ENCODE measurements at places on chromosomes 6 and 20. TPM values are rescaled to one million over a fixed set of nuclear protein-coding genes. Genes with fewer than 3 reads are reported as not detected.
A peak's percentile ranks its signal among the peaks of the same experiment; 100 is the strongest.

Gene ERMARD
- total RNA-seq: 37.9 TPM

Gene NHSL1
- 1.2 TPM for total RNA-seq

Gene PRR3
- total RNA-seq: 23.0 TPM

Gene MYBL2
- 76.9 TPM for total RNA-seq

Gene GSTA2
- not detected for total RNA-seq

Gene CTAGE9
- total RNA-seq: not detected

Gene MEP1A
- not detected for total RNA-seq

Gene MAS1
- not detected for total RNA-seq

Gene TMEM74B
- total RNA-seq: 0.60 TPM

Gene PHACTR3
- not detected for total RNA-seq

Gene CDSN
- total RNA-seq: not detected

Gene PSORS1C2
- not detected for total RNA-seq

Gene TTLL9
- total RNA-seq: not detected

Gene HAO1
- total RNA-seq: not detected

DNA sequence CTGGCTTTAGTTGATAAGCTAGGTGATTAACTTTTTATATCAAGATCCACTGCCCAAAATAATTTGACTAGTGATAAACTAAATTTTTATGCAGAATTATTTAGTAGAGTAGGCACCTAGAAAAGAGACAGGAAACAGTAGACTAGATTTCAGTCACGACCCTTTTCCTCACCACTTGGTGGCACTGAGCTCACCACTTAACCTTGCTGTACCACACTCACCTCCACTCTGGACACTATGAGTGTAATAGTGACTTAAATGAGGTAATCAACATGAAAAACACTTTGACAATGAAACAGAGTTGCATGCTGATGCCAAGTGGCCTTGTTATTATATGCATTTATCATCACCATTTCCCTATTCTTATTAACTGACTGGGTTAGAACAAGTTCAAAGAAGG lies 730.4 kb downstream of the KIF16B start:
- DNase-seq: no peak

GRCh38 chr6:25327432-25327831 lies 48.3 kb downstream of the CARMIL1 start:
- DNase-seq: no peak

GRCh38 chr20:46276531-46276930 lies 31.8 kb downstream of the CDH22 start:
- DNase-seq: no peak

GRCh38 chr6:116049321-116049720 lies 11.4 kb downstream of the FRK start:
- DNase-seq: no peak

DNA sequence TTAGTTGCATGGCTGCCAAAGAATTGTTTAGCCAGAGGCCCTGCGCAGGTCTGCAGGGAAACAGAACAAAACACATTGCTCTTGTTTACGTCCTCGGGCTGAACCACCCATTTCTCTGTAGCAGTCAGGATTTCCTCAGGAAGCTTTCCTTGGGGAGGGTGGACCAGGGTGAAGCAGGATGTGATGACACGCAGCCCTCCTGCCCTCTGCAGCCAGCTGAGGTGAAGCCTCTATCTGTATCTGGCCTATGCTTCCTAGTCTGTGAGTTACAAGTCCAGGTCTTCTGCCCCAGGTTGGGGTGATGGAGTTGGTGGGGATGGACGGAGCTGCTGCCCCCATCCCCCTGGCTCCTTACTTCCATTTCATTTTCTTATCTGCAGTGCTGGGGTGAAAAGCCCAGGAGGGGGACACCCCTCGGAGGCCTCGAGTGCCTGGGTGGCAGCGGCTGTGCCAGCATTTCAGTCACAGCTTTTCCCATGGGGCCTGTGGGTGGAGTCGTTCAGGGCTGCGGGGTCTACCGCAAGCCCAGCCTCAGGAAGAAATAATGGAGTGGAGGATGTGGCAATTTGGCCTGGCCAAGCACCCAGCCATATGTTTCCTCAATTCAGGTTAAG lies 24.9 kb downstream of the SASH1 start:
- DNase-seq: no peak

- no peak for DNase-seq
Observed at GRCh38 chr6:126701676-126702560, 362.0 kb downstream of the CENPW start.

- DNase-seq: no peak
Observed at GRCh38 chr20:51811514-51812128, 9.3 kb upstream of the SALL4 start.

DNA sequence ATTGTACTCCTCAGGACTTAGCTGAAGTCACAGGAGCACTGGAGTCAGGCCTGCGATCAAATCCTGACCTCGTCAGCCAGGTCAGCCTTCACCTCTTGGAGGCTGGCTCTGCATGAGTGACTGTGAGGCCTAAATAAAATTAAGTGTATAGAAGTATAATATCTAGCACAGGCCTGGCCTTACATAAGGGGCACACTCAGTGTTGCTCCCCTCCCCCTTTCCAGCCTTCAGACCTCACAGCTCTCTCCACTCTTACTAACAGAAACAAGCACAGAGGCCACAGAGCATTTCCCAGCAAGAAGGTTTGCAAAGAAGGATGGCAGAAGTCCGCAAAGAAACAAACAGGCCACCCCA lies 84.8 kb downstream of the TRERF1 start:
- no peak for DNase-seq

GRCh38 chr20:63752411-63753101 lies 13.0 kb downstream of the SLC2A4RG start:
- DNase-seq: no peak

GRCh38 chr6:129516005-129516404 lies 194.0 kb downstream of the ARHGAP18 start:
- no peak for DNase-seq

DNA sequence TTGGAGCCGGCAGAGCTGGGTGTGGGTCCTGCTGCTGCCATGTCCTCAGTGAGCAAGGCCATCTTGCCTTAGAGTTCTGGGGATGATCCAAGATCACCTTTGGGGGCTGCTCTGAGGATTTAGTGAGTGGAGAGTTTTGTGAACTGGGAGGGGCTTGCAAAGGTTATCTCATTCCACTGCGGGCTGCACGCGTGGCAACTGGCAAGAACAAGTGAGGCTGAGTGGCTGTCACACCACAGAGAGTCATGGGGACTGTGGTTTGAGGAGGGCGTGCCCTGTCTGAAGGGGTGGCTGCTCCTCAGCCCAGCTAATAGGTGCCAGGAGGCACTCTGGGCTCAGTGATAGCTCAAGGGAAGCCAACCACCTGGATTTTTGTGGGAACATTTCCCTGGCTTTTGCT lies 37.6 kb downstream of the TTLL9 start:
- DNase-seq: no peak

GRCh38 chr6:79076160-79076559 lies 1.9 kb downstream of the PHIP start:
- DNase-seq: no peak

DNA sequence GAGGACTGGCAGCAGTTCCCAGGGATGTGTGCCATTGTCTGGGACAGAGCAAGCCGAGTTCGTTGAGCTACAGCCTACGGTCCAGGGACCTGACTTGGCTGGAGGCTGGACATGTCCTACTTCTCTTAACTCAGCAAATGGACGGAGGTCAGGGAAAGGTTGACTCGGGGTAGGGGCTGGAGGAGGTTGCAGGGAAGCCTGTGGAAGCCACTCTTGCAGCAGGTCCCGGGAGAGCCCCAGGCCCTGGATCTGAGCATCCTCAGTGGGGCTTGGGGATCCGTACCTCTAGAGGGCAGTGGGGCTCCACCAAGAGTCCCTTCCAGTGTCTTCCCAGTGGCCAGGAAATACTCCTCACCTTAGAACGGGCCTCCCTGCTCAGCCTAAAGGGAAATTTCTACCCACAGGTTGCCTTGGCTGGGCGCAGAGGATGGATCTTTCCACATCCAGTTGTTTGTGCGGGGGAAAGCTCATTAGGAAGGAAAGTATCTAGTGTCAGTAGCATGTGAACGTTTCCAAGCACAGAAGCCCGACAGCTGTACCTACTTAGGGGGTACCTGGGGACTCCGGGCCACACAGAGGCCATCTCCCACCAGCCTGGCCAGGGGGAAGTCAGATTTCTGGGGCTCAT lies 170.2 kb downstream of the NFATC2 start:
- DNase-seq: peak; percentile 63

GRCh38 chr20:46152824-46153586 lies 34.9 kb downstream of the CD40 start:
- DNase-seq: no peak

- DNase-seq: no peak
Observed at GRCh38 chr6:88105741-88106340, 58.2 kb downstream of the SPACA1 start.

- no peak for DNase-seq
Observed at GRCh38 chr6:1111361-1111760, 200.5 kb upstream of the FOXQ1 start.

DNA sequence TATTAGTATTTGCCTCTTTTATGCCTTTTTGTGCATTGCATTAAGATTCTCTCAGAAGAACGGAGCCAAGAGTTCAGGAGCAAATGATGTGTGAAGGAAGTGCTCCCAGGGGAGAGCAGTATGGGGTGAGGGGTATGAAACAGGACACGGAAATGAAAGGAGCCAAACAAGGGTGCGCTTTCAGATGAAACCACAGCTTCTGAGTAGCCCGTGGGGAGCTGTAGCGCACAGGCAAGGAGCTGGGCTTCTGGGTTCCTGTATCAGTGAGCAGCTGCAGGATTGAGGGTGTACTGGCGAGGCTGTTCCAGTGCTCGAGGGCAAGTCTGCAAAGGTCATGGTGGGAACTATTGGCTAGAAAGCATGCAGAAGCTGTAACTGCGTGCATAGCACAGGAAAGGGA lies 25.4 kb downstream of the ANKEF1 start:
- no peak for DNase-seq

DNA sequence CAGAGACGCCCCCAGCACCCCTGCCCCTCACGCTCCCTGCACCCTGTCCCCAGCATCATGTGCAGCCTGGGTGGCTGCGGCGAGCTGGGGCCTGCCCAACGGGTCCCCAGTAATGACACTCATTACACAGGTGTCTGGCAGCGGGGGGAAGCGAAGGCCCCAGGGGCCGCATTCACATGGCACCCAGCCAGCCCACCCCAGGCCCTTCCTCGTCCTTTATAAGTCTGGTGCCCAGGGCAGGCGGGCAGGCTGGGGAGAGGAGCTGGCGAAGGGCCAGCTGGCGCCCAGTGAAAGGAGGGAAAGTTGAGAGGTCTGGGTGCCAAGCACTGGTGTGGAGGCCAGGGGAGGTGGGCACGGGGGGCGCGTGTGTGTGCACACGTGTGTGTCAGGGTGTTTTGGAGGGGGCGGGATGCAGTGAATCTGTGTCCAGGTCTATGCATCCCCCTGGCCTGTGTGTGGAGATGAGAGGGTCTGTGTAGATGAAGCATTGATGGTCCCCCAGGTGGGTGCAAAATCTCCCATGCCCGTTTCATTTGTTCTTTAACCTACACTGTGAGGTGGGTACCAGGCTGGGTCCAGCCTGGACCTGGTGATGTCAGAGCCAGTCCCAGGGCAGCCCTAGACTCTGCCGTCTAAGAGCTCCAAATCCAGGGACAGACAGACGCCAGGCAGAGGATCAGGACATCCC lies 105.3 kb downstream of the CEBPB start:
- no peak for DNase-seq

- DNase-seq: no peak
Observed at GRCh38 chr6:27241443-27241842, 6.1 kb upstream of the PRSS16 start.

- DNase-seq: no peak
Observed at GRCh38 chr20:18265441-18265840, 22.9 kb upstream of the ZNF133 start.

GRCh38 chr20:3563548-3564177 lies 92.8 kb downstream of the ATRN start:
- peak; percentile 4 for DNase-seq

- no peak for DNase-seq
Observed at GRCh38 chr6:167474171-167474570, 149.3 kb downstream of the TTLL2 start.

GRCh38 chr20:38434301-38434741 lies 807 bp downstream of the SNHG17 start:
- peak; percentile 26 for DNase-seq

DNA sequence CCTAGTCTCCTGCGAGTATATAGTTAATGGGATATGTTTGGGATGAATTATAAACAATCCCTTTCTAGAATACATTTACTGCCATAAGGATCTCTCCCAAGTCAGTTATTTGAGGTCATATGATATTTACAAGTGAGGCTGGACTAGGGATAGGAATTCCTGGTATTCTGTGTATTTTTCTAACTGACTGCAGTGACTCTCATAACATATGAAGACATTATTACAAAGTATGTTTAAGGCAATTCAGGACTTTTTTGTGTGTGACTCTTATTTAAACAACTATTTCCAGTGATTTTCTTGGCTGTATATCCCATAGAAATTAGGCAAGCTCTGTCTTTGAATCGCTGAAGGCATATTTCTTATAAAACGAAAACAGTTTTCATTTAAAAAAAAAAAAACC lies 18.4 kb upstream of the TNFAIP3 start:
- no peak for DNase-seq

DNA sequence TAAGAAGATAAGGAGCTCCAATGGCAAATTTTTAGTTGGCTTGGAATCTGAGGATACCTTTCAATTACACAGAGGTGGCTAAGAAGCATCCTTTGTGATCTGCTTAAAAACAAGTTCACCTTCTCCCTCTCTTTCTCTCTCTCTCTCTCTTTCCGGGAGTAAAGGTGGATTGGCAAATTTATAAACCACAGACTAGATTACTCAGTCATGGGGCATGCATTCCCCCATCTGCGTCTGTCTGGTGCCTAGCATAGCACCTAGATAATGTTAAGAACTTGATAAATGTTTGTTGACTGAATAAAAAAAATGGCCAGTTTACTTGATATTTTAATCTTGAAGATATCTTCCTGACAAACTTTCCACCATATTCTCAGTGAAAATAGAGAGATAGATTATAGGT lies 312.3 kb downstream of the CDC5L start:
- no peak for DNase-seq

DNA sequence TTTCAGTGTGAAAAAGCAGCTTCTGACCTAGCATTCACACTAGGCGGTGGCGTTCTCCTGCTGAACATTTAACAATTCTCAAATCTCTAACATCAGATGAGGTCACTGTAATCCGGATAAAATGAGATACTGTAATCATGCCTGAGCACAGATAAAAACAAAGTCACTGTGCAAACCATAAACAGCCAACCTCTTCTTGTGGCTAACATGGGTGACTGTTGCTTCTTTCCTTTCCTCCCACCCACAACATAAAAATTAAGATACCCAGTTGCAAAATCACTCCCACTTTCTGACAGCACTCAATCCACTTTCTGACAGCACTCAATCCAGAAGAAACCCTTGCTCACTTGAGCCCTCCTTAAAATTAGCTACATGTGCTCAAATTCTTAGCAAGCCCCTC lies 11.5 kb upstream of the ALDH8A1 start:
- no peak for DNase-seq
